ENCODE measurements at places on chromosomes 2 and 18.

GRCh38 chr2:188631037-188631809, 339.5 kb downstream of the GULP1 start:
- no peak for DNase-seq

GRCh38 chr18:6843308-6843707, 113.8 kb downstream of the ARHGAP28 start:
- no peak for DNase-seq

- DNase-seq, result no peak
These were observed 157.4 kb downstream of the DOK6 start for GRCh38 chr18:69558052-69558451.

DNA sequence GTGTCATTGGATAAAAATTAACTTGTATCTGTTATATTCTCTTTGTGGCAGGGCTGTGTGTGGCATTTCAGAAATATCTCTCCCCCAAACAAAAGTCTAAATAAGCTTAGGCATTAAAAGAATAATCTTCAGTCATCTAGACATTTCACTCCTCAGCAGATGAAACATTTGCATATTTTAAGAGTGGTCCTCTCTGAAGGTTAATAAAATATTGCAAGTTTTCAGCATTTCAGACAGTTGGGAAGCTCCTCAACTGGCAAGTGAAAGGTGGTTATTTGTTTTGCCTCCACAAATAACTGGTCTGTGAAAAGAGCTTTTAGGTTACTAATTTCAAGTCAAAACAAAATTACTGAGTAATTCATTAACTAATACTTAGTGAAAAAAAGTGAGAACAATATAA, 462.6 kb downstream of the EPHA4 start:
- no peak for DNase-seq

GRCh38 chr2:7377916-7378569, 460.8 kb downstream of the RNF144A start:
- no peak for DNase-seq

DNA sequence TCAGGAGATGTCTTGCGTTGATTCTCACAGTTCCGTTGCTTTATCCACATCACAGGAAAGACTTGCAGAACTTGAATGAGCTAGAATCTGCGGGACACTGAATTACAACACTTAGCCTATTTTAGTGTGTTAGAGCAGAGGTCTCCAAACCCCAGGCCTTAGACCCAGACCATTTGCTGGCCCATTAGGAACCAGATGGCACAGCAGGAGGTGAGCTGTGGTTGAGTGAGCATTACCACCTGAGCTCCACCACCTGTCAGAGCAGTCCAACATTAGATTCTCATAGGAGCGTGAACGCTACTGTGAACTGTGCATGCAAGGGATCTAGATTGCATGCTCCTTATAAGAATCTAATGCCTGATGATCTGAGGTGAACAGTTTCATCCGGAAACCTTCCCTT, 3.8 kb downstream of the MRPL30 start:
- DNase-seq, result no peak

DNA sequence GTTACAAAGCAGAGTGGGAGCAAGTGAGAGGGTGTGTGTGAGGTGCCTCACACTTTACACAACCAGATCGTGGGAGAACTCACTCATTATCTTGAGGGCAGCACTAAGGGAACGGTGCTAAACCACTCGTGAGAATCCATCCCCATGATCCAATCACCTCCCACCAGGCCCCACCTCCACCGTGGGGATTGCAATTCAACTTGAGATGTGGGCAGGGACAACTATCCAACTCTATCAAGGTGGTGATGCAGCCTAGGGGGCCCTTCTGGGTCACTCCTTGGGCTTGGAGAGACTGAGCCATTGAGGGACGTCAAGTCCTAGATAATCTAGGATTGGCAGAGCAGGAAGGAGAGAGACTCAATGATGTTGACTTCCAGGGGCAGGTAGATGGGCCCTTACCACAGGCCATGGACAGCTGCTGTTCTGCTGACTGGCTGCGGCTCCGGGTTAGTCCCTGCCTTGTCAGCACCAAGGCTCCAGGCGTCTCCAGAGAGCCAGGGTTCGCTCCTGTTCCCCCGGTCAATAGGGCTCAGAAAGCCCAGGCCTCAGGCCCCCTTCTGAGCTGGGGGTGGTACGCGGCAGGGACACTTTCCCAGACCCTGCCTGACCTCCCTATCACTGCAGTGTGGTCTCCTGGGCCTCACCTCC, 193.2 kb upstream of the HS6ST1 start:
- no peak for DNase-seq

GRCh38 chr2:148721520-148721931, 77.0 kb downstream of the EPC2 start:
- no peak for DNase-seq
